Activated CD4-positive, alpha-beta T cell treated with anti-CD3 and anti-CD28 coated beads, Interleukin-2, Interleukin-6, amounts not matched to agents 100 ng/mL and 50 ng/mL, durations not matched to agents 16 hours and 8 hours (primary cell): ENCODE measurements at places on chromosomes 6 and 20.

DNA sequence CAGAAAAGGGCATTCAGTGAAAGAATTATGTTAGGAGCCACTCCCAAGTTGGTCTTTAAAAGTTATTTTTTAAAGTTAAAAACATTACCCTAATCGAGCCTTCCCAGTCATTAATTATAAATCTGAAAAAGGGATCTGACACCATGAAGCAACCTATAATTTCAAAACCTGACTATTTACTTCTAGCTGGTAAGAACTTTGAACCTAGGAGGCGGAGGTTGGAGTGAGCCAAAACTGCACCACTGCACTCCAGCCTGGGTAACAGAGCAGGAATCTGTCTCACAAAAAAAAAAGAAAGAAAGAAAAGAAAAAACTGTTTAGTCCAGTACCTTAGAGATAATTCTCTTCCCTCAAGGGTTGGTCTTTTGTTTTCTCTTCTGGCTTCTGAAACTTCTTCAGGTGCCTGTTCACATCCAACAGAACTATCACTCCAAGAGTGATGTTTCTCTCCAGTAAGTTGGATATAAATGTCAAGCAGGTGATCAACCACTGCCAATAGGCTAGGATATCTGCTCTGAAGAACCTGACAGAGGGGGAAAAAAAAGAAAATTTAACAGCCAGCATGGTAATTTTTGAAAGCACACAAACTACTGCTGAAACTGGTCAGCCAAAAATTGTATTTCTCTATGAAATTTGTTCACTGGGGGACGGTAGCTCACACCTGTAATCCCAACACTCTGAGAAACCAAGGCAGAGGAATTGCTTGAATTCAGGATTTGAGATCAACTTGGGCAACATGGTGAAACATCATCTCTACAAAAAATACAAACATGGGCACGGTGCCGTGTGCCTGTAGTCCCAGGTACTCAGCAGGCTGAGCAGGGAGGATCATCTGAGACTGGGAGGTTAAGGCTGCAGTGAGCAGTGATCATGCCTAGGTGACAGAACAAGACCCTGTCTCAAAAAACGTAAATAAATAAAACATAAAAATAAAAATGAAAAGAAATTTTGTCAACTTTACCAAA, 38.2 kb downstream of the MDN1 start:
- DNase-seq, result no peak

DNA sequence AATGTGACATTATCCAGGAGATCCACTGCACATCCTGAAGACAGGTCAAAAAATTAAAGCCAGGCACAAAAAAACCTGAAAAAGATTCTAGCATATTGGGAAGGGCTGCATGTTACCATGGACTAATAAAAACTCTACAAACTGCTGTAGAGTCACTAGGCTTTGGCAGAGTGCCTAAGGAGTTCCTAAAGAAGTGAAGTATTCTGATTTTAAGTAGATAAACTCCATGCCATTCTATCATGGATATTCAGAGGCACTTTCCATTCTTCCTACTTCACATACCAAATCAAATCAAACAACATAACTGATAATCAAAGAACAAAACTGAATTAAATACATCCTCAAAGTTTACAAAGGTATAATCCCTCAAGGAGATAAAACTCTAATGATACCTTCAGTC, 3.0 kb upstream of the MBOAT1 start:
- DNase-seq, result no peak

DNA sequence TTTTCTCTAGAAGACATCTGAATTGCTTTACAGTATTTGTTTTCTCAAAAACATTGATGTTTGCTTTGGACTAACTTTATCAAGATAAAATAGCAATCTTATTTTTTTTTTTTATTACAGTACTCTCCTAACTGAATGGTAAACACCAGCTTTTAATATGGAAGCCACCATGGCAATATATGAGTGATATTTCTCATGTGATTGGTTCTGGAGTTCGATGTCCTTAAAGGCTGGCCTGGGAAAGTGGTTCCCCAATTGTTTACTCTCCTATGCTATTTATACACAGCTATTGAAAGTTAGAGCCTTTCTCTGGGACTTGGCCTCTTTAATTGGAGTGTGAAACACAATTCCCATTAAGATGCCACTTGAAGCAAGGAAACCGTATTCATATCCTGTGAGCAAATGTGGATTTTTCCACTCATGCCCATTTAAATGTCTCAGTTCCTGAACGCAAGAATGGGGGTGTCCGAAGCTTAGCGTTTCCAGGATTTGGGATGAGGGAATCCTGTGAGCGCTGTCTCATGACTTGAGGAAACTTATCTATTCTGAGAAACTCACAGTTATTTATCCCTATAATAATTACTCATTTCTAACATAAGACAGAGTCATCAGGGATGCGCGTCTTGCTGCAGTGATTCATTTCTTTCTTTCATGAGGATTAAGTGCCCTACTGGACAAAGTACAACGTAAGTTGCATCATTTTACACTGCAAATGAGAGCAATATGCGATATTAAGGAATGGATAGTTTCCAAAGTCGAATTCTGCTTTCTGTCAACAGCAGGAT, 143.3 kb upstream of the PREP start:
- DNase-seq, result peak; percentile 41

GRCh38 chr6:43932259-43933147, 162.5 kb downstream of the VEGFA start:
- DNase-seq, result no peak

GRCh38 chr6:108113557-108114519, 39.3 kb upstream of the OSTM1 start:
- peak; percentile 37 for DNase-seq

DNA sequence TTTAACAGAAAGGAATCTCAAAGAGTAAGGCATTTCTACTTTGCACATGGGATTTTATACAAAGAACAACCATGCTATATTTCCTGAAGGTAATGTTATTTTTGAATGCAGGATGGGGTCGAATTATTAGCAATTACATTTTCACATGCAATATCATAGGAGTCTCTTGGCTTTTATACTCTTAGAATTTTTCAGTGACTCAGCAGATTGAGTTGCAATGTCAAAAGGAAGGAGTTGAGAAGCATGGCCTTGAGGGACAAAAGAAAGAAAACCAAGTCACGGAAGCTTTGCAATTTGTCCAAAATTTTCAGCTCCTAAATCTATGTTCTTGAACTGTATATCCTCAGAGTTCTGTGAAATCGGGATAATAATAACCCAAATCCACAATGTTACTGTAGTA, 181.1 kb downstream of the GRM1 start:
- no peak for DNase-seq
